Bronchial epithelial cell (primary cell): ENCODE measurements at places on chromosomes 1 and 21. TPM values are rescaled to one million over a fixed set of nuclear protein-coding genes. Genes with fewer than 3 reads are reported as not detected.

DNA sequence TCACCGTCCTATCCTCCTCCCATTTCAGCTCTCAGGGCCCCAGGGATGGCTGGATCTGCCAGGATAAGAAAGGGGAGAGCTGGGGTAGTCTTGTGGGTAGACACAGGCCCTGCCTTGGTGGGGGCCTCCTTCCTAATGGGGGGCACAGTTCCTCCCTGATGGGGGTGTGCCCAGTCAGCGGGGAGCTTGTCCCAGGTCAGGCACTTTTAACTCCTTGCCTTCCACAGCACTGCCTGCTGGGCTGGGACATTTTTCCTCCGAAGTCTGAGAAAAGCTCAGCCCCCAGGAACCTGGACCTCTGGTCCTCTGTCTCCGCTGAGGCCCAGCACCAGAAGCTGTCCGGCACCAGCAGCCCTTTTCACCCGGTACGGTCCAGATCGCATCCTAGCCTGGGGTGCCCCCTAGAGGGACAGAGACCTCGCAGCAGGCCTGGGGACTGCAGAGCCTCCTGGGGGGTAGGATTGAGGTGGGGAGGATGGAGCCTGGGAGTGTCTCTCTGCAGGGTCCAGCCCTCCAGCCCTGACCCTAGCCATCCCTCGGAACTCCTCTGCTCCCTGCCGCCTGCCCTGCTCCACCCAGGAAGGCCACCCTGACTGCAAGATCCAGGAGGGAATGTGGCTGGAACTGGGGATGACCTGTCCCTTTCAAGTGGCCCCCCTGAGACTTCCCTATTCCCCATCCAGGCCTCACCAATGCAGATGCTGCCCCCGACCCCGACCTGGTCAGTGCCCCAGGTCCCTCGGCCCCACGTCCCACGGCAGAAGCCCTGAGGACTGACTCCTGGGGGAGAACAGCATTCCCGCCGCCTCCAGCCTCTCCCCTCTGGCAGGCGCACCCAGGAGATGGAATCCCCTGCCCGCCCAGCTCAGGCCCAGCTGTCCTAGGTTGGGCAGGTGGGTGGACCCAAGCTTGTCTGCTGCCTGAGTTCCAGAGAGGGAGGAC lies 12.0 kb downstream of the MIIP start:
- peak; percentile 18 for DNase-seq

DNA sequence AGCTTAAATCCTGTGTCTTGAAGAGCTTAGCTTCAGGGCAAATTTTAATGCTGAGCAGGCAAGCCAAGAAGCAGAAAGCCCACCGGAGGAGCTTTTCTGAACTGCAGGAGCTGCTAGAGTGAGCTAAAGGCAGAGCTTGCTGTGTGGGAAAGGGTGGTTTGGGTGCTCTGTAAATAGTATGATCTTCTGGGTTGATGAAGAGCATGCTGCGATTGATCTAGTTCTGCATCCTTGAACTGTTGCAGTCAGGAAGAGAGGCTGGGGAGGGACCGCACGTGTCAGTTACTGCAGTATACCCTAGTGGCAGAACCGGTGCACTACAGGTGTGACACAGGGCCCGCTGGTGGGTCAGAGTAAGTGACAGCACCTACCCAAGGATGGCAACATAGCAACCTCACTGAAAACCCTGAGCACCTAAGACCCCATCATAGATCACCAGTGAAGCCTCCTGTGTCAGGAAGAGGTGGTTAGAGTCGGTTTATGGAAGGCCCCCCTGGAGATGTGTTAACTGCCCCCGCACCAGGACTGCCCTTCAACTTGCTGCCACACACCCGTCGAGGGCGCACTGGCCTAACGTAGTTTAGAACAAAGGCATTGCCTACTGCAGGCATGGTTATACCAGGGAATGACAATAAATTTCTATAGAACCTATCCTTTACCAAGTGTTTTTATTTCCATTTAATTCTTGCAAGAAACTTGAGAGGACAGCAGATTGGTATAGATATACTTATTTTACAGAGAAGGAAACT lies 146.0 kb upstream of the KIAA0040 start:
- peak; percentile 12 for DNase-seq

GRCh38 chr1:223175032-223175431 lies 32.0 kb upstream of the TLR5 start:
- peak; percentile 24 for DNase-seq

GRCh38 chr1:178275049-178275448 lies 181.1 kb downstream of the RASAL2 start:
- peak; percentile 33 for DNase-seq

DNA sequence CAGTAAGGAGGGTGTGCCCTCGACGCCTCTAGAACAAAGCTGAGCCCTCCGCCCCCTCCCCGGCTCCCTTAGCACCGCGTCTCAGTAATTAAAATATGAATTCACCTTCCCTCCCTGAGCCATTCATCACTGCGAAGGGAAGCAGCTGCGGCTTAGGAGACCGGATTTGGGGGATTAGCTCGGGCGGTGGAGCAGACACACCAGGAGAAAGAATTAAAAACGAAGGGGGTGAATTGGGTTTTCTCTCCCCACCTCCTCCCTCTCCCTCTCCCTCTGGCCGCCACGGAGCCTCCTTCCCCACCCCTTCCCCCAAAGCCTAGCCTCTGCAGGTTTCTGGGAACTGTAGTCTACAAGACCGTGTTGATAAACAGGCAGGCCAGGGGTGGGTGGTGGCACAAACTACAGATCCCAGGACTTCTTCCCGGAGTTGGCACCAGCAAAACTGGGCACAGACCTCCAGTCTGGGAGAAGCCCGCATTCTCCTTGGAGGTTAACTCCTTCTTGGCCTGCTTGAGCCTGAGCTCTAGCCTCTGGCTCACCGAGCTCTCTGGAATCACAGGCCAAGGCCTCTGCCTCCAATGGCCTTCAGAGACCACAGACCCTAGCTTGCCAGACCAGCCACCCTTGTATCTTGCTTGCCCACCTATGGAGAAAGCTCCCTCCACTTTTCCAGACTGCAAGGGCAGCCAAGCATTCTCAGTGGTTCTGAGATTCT lies 10.8 kb downstream of the BLACAT1 start:
- no peak for DNase-seq

GRCh38 chr21:33505833-33506232 lies 14.3 kb upstream of the DNAJC28 start:
- no peak for DNase-seq

DNA sequence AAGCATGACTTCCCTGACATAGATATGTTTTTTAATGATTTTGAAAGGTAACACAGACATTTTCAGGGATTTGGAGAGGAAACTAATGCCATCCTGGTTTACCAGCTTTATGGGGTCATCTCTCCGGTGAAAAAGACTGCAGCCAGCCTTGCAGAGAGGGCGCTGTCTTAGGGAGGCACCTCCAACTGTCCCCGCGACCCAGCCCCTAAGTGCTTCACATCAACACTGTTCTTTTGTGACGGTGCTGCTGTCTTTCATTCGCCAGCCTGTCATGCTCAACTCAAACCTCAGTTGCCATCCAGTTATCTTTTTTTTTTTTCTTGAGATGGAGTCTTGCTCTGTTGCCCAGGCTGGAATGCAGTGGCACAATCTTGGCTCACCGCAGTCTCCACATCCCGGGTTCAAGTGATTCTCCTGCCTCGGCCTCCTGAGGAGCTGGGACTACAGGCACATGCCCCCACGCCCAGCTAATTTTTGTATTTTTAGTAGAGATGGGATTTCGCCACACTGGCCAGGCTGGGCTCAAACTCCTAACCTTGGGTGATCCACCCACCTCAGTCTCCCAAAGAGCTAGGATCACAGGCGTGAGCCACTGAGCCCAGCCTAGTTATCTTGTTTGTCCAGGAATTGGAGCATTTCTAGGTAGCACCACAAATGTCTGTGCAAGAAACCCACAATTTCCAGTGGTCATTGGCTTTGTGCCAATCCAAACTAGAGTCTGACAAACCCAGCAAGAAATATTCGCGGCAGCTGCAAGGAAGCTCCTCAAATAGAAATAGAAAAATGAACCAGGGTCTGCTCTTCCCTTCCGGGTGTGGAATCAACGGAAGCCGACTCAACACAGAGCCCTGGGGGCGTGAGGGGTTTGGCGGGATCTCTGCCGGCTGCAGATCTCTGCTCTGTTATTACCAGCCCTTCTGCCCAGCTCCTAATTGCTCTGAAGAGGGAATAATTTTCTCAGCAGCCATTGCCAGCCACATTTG lies 24.2 kb downstream of the PDE9A start:
- peak; percentile 14 for DNase-seq

DNA sequence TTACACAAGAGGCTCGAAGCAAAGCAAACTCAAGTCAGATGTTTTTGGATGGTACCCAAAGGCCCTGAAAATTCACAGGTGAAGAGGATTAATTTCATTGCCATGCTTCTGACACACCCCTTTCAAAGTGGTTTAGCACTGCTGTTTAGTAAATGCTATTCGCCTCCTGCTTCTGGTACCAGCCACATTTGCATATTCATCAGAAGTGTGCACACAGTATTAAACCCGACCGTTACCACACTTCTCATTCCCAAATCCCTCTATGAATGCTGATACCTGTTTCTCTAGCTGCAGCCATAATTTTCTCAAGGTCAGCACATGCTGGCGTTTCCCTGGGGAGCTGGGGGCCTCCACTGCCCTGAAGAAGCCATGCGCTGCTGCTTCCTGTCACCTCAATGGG lies 179.8 kb upstream of the DAB1 start:
- no peak for DNase-seq

- DNase-seq: no peak
These were observed 32.8 kb downstream of the ELK4 start for GRCh38 chr1:205598841-205599668.

GRCh38 chr21:43585924-43586413 lies 73.3 kb downstream of the HSF2BP start:
- peak; percentile 100 for DNase-seq

DNA sequence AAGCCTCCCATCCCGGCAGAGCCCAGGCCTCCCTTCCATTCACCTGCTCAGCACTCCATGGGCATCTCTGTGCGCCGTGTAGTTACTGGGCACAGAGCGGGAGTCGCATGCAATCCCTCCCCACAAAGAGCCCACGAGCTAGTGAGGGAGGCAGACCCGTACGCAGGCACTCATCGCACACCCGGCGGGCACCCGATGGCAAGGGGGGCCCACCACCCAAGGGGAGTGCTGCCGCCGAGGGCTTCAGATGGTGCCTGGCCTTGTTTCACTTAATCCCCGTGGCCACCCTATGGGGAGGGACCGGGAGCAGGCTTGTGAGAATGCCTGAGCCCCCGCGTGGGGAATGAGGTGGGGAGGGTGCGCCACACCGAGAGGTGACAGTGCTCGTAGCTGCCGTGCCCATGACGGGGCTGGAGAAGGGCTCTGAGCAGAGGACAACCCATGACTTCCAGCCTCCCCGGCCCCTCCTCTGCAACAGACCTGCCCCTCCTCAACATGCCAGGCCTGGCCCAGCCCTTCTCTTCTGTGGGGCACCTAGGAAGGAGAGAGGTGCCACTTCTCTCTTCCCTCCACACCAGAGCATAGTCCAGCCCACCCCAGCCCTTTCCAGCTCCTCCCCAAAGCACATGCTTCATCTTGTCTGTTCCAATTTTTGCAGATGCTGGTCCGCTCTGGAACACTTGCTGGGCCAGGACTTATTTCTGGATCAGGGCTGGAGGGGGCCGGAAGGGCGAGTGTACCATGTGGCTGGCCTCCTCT lies 30.2 kb upstream of the SELENON start:
- DNase-seq: no peak

GRCh38 chr1:42957880-42958487 lies 684 bp downstream of the SLC2A1 start:
- DNase-seq: no peak

DNA sequence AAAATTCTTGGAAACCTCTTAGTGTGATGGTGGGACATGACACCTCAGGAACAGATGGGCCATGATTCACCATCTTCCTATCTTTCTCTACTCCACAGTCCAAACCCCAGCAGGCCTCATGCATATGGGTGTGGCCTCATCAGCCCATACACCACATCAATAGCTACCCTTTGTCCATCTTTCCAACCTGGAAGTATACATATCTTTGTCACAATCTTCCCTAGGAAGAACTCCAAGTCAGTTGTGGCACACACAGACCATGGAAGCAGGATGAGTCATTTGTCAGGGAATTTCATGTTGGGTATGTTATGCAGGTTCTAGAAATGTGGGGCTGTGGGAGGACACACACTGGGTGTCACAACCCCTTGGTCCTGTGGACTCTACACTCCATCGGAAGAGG lies 30.5 kb upstream of the CLCA4 start:
- peak; percentile 36 for DNase-seq

GRCh38 chr1:220556641-220557040 lies 28.7 kb downstream of the MARK1 start:
- peak; percentile 65 for DNase-seq

- peak; percentile 77 for DNase-seq
These were observed 27.8 kb downstream of the FBXO42 start for GRCh38 chr1:16324456-16324890.

GRCh38 chr1:156495401-156496140 lies 5.0 kb downstream of the MEF2D start:
- no peak for DNase-seq

- DNase-seq: peak; percentile 43
These were observed 131.6 kb downstream of the LHX8 start for GRCh38 chr1:75265792-75266191.

DNA sequence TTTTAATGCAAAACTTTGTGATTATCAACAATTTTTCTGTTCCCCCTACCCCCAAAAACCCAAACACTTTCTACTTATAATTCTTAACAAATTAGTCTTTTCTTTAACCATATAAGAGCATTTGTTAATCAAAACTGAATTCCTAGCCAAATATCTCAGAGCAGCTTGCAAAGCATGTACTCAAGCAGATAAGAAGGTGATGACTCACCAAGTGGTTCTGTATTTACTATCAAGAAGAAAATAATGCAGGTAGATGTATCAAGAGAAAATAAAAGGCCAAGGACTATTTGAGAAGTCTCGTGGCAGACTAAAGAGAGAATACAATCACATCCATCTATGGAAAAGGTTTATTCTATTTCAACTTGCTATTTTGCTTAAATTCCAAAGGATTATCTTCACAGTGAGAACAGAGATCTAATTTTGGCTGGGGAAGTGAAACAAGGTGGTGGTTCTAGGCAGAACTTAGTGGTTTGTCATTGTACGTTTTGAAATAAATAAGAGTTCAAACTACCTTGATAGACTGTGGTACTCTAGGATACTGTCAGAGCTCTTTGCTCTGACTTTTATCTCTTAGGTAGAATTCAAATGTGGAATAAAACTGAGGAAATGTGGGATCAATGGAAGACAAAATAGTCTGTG lies 94.7 kb upstream of the NRIP1 start:
- DNase-seq: peak; percentile 61

GRCh38 chr1:56547977-56548376 lies 31.4 kb downstream of the PLPP3 start:
- DNase-seq: peak; percentile 29

SMCP gene
- not detected in 2 replicates for total RNA-seq

ABCB10 gene
- total RNA-seq: 13.6 and 17.6 TPM in 2 replicates

SELE gene
- not detected in 2 replicates for total RNA-seq

FUBP1 gene
- total RNA-seq: 95.8 and 103 TPM in 2 replicates

ESPN gene
- total RNA-seq: 4.5 and 8.4 TPM in 2 replicates

LEPROT gene
- 27.9 and 37.4 TPM in 2 replicates for total RNA-seq

CYP4A11 gene
- not detected in 2 replicates for total RNA-seq
